Stimulated activated CD8-positive, alpha-beta memory T cell treated with anti-CD3 and anti-CD28 coated beads, Interleukin-2, amount 100 ng/mL, for 1 hour (primary cell): ENCODE measurements at places on chromosomes 5 and 9.

DNA sequence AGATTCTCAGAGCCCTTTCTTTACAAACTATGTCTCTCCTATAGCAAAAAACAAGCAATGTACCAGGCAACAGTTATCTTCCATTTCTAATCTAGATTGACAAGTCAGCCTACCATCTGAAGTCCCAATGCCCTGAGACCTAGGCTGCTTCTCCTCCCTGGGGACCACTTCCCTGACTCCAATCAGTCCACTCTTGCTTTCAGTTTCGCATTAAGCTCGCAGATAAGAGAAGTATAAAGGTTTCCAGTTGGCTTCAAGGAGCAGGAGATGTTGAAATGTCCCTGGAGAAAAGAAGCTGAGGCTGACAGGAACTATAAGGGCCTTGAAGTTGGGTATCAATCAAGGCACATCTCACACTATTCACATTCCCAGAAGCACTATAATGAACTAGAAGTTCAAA, 32.3 kb downstream of the ERP44 start:
- no peak for DNase-seq

DNA sequence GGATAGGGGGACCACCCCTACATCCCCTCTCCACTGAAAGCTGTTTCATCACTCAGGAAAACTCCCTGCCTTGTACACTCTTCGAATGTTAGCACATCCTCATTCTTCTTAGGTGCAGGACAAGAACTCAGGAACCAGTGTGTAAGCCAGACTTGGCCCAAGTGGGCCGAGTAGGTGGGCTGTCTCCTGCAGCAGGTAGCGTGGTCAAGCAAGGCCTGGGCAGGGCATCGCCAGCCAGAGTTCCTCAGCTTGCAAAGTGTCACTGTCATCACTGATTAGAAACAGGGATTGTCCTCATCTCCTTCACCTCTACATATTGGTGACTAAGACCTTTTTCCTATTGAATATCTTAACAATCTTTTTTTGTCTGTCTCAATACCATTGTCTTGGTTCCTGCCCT, 22.3 kb downstream of the SMIM15 start:
- no peak for DNase-seq

- no peak for DNase-seq
These were observed 18.0 kb upstream of the NR4A3 start for GRCh38 chr9:99803694-99804093.

DNA sequence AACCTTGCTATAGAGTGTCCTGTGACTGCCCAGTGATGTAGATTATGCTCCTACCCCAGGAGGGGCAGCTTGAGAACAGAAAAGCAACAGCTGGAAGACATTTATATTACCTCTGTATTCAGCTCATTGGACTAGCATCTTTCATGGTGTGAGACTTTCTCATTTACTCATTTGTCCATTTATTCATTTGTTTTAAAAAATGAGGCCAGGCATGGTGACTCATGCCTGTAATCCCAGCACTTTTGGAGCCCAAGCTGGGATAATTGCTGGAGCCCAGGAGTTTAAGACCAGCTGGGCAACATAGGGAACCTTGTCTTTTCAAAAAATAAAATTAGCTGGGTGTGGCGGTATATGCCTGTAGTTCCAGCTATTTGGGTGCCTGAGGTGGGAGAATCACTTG, 130.0 kb upstream of the LHFPL2 start:
- no peak for DNase-seq

GRCh38 chr9:124363326-124364096, 51.7 kb downstream of the PSMB7 start:
- no peak for DNase-seq

GRCh38 chr9:79798450-79798849, 226.7 kb downstream of the TLE4 start:
- no peak for DNase-seq

- no peak for DNase-seq
These were observed 2.1 kb upstream of the PRDM12 start for GRCh38 chr9:130662099-130662969.

- DNase-seq: no peak
These were observed 17.8 kb downstream of the NOTCH1 start for GRCh38 chr9:136527721-136528710.

DNA sequence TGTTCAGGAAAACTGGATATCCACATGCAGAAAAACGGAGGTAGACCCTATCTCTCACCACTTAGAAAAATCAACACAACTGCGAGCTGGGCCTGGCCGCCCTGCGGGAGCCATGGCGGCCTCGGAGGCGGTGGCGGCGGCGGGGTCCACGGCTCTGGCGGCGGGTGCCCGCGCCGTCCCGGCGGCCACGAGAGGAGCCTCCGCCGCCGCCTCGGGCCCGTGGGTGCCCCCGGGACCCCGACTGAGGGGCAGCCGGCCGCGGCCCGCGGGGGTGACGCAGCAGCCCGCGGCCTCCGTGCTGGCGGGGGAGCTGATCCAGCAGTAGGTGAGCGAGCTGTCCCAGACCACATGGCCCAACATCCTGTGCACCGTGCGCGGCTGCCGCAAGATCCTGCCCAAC, 25.3 kb downstream of the FANCC start:
- no peak for DNase-seq

DNA sequence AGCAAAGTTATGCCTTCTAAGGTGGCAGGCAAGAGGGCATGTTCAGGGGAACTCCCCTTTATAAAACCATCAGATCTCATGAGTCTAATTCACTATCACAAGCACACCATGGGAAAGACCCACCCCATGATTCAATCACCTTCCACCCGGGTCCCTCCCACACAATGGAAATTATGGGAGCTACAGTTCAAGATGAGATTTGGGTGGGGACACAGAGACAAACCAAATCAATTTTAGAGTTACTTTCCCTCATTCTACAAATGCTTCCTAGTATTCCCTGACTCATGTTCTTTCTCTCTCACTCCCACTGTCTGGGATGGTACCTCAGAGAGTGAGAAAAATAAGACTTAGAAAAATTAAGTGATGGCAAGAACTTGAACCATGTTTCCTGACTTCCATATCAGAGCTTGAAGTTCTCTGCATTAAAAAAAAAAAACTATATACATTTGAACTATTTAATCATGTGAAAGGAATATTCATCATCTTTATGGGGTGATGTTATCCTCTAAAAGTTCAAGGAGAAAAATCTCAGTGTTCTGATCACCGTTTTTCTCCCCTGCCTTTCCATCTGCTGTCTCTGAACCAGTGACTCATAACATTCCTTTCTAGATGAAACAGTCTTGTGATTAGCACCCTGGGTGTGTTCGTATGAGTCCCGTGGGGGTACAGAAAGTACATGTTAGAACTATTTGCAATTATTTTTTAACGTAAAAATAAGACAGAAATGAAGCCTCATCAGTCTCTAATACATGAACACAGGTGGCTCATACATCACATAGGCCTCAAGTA, 282.9 kb downstream of the SLF1 start:
- no peak for DNase-seq

DNA sequence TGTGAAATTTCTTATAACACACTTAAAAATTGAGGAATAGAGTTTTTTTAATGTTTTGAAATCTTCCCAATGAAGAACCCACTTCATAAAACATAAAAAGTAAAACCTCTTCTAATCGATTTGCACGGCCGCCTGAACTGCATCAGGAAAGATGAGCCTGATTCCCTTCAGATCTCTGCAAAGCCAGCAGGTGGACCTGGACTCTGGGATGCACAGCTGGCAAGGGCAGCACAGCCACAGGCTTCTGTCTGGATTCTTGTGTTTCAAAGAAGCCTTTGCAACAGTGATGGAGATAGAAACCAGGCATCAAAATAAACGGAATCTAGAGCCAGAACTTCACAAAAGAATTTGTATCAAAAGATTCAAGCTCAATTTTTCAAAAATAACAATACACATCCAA, 36.0 kb upstream of the SPATA31C2 start:
- DNase-seq: no peak

- DNase-seq: no peak
These were observed 35.9 kb downstream of the ANKRD31 start for GRCh38 chr5:75200776-75201175.

DNA sequence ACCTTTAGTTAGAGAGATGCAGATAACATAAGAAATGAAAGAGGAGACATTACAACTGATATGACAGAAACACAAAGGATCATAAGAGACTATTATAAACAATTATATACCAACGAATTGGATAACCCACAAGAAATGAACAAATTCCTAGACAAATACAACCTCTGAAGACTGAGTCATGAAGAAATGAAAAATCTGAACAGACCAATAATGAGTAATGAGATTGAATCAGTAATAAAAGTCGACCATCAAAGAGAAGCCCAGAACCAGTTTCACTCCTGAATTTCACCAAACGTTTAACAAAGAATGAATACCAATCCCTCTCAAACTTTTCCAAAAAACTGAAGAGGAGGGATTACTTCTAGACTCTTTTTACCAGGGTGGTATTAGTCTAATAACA, 50.5 kb upstream of the PCAT7 start:
- no peak for DNase-seq

DNA sequence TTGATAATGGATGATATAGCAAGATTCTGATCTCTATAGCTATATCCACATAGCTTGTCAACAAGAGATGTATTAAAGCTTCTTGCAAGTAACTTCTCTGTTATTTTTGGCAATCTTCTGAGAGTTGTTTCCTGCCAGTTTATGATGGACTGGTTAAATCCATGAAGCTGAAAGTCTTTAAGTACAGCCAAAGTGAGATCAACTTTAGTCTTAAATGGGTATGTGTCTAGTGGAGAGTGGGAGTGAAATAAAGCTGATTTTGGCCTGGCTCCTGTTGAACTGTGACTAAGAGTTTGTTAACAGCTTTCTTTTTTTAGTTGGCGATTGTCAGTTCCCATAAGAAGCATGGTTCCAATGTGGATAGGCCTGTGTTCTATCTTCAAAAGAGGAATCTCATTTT, 350.9 kb upstream of the PCSK5 start:
- DNase-seq: no peak

GRCh38 chr5:58505971-58506640, 14.9 kb downstream of the GAPT start:
- DNase-seq: no peak

GRCh38 chr5:133048993-133049725, 2.7 kb upstream of the HSPA4 start:
- DNase-seq: no peak

GRCh38 chr5:55022450-55022849, 1.6 kb upstream of the GZMK start:
- no peak for DNase-seq

DNA sequence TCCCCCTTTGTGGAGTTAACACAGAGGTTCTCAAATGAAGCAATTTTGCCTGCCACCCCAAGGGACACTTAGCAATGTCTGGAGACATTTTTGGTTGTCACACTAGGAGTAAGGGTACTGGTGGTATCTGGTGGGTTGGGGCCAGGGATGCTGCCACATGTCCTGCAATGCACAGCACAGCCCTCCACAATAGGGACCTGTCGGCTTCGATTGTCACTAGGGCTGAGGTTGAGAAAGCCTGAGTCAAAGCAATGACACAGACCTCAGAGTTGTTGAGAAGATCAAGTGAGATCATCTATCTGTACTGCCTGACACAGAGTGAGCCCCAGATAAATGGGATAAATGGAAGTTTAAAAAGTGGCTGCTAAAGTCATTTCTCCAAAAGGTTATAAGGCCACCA, 249.2 kb upstream of the KLF4 start:
- DNase-seq: no peak

DNA sequence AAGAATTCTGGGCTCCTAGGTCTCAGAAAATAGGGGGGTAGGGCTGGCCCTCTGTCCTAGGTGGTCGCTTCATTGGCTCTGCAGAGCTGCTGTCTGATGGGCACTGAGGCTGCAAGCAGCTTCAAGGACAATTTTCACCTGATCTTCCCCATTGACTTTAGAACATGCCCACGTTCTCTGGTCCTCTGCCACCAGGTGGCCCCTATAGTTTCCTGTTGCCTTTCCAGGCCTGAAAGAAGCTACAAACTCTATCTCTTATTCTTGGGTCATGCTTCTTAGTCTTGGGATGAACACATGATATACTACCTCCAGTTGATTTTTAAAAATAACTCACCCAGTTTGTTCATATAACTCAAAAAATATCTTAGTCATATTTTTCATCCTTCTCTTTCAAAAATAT, 26.3 kb downstream of the SPZ1 start:
- no peak for DNase-seq

- DNase-seq: peak; percentile 19
These were observed 238.1 kb downstream of the ROR2 start for GRCh38 chr9:91711755-91712601.

DNA sequence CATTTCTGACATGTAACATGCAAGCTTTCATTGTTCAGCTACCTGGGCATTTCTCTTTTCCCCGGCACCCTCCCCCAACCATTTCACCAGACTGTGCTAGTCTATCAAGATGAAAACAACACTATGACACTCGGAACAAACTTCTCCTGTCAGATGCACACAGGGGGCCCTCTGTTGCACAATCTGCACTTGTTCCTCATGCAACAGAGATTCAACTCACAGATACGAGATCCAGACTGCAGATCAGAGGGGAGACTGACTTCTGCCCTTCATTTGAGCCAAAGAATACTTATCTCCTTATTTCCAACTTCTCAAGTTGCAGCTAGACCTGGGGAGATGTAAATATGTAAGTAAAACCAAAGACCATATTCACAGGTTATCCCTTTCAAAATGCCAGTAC, 15.7 kb upstream of the FST start:
- no peak for DNase-seq

DNA sequence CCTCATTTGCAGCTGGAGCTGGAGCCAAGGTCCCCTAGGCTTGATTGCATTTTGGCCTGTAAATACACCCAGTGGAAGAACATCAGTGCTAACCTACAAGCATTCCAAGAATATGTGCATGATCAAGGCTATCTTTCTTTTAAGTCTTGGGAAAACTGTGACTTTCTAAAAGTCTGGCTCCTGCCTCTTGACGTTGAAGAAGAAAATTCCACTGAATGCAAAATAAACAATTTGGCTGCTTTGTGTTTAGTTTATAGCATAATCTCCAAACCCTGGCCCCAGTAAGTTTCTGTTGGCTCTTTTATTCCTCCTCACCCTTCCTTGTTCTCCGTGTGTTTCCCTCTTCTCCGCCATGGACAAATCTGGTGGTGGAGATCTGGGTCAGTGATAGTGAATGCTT, 109.3 kb upstream of the TLE1 start:
- no peak for DNase-seq

GRCh38 chr9:18189871-18190670, 283.9 kb upstream of the ADAMTSL1 start:
- DNase-seq: no peak

GRCh38 chr5:134072471-134073210, 41.8 kb upstream of the TCF7 start:
- DNase-seq: no peak

DNA sequence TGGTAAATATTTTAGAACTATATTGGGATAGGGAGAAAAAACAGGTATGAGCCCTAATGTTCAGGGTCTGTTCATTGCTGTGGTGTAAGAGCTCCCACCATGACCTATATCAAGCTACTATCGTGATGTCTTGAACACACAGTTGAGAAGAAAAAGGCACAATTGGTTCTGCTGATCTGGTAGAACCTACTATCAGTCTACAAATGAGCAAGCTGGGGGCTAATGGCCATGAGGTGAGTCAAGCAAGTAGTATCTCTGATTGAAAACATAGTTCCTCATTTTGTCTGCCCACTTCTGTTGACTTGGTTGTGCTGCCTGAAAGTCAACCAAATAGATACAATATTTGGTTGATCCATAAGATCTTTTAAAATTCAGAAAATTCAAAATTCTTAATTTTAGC, 1026.3 kb downstream of the CDH12 start:
- DNase-seq: no peak
